ENCODE measurements at places on chromosomes 6 and 20.

GRCh38 chr6:82461536-82461935 is 97.9 kb downstream of the TPBG start:
- no peak for DNase-seq

- no peak for DNase-seq
Measured at GRCh38 chr6:25395731-25396130, 116.6 kb downstream of the CARMIL1 start.

DNA sequence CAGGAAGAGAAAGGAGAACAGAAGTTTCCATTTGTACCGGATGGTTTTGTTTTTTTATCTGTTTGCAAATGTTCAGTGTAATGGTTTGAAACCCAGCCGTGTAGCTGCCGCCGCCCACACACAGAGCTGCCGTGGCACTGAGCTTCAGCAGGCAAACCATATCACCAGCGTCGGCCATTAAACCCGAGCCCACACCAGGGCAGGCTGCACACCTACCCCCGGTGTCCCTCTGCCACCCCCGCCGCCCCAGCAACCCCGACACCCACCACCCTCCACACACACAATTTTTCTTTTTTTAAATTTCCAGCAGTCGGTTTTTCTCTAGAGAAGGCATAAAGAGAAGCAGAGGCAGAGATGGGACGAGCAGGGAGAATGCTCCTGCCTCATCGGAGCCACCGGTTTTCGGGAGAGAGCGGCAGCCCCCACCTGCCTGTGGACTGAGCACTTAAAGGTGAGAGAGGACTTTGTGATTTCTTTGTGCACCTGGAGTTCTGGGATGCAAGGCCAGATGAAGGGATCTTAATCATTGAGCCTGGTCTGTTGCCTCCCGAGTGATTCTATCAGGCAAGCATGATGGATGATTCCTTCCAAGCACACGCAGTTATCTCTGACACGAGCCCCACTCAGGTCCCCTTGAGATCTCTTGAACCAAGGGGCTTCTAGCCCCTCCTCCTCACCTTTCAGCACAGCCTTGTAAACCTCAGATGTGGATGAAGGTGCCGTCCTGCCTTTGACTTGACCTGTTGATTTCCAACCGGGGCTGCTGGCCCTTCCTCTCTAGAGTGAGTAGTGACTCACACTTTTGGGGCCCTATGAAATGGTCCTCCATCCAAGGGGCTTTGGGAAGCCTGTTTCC is 17.5 kb upstream of the ZNF831 start:
- no peak for DNase-seq

GRCh38 chr6:39493777-39494176 is 171.3 kb upstream of the KCNK16 start:
- DNase-seq, result no peak

DNA sequence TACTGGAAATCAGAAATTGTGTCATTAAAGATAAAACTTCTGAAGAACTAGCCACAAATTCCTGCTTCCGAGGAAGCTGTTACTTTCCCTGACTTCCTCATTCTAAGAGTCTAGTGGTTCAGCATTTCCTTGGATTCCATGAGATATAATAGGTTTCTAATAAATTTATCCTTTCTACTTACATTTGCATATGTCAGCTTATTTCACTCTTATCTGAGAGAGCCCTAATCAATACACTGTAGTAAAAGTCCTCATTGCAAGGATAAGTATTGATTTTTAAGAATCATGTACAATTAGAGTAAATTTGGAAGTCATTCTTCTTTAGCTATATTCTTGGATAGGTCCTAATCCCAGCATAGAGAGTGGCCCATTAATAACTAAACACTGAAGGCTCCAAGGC is 16.9 kb upstream of the THEMIS start:
- DNase-seq, result no peak

GRCh38 chr6:4727671-4728435 is 48.4 kb upstream of the CDYL start:
- DNase-seq, result no peak

- no peak for DNase-seq
Measured at GRCh38 chr6:73395875-73396274, 1.2 kb downstream of the DDX43 start.

GRCh38 chr6:39688494-39688893 is 36.7 kb downstream of the KIF6 start:
- DNase-seq, result peak; percentile 10

DNA sequence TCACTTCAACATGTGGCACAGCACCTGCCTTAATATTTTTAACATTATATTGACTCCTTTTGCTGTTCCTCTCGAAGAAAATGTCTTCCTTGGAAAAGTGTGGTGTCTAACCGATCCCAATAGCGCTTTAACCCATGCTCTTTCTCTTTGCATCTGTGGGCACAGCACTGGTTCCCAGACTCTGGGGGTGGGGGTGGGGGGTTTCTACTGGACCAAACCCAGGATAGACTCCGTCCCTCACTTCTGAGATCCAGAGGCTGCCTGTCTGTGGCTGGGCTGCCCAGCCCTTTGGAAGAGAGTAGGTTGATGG is 3.9 kb upstream of the ZNF292 start:
- no peak for DNase-seq

- no peak for DNase-seq
Measured at GRCh38 chr6:7812623-7813022, 86.7 kb downstream of the BMP6 start.

DNA sequence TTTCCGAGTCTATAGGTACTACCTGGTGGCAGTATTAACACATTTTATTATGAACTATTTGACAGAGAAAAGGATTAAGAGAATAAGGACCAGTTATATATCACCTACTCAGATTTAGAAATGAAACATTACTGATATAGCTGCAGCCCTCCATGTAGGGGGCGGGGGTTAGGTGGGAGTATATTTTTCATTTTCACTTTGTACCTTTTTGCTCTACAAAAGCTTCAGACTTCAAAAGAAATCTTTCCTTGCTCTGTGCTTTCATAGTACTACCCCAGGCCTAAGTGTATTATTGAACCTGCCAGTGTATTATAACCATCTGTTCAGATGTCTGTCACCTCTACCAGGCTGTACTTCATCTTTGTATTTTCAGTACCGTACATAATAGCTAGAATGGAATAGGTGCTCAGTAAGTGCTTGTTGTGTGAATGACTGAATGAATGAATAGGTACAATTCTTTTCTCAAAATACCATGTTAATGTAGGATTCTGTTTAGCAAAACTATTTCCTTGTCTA is 43.0 kb downstream of the CDKAL1 start:
- no peak for DNase-seq

GRCh38 chr6:47922391-47922790 is 140.6 kb downstream of the OPN5 start:
- no peak for DNase-seq

DNA sequence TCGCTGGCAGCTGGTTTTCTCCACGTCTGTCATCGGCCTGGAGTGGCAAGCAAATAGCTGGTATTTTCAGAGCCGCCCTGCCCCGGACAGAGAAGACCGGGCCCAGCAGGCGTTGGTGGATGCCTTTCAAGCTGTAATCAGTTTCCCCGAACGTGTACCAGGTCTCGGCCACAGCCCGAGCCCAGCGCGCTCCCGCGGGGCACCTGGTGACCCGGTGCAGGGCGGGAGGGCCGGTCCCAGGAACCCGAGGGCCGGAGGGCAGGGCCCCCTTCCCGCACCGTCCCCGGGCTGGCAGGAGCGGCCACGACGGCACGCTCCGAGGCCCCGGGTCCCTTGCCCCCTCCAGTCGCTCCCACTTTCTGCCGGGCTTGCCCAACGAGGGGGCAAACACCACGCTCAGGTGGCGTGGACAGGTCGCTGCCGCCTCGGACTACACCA is 348 bp upstream of the PYGB start:
- no peak for DNase-seq

GRCh38 chr6:148529010-148529409 is 186.4 kb downstream of the SASH1 start:
- DNase-seq, result no peak

- DNase-seq, result peak; percentile 37
Measured at GRCh38 chr6:5219011-5219691, 41.6 kb downstream of the LYRM4 start.

- no peak for DNase-seq
Measured at GRCh38 chr20:35893942-35894341, 60.4 kb downstream of the SCAND1 start.

DNA sequence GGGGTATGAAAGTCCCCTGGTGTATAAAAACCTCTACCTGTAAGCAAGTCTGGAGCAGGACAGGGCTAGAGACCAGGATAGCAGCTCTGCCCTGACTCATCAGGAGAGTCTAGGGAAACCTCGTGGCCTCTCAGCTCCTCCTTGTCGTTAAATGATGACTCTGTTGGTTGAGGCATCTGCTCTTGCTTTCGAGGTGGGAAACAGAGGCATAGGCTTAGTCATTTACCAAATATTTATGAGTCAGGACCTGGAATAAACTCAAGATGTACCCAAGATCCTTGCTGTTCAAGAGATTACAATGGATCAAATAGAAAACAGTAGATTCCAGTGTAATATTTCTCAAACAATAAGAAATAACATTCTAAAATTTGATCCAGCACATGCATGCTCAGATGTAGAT is 5.5 kb downstream of the MANBAL start:
- DNase-seq, result peak; percentile 100

- DNase-seq, result no peak
Measured at GRCh38 chr6:156752666-156753301, 24.4 kb upstream of the ARID1B start.

DNA sequence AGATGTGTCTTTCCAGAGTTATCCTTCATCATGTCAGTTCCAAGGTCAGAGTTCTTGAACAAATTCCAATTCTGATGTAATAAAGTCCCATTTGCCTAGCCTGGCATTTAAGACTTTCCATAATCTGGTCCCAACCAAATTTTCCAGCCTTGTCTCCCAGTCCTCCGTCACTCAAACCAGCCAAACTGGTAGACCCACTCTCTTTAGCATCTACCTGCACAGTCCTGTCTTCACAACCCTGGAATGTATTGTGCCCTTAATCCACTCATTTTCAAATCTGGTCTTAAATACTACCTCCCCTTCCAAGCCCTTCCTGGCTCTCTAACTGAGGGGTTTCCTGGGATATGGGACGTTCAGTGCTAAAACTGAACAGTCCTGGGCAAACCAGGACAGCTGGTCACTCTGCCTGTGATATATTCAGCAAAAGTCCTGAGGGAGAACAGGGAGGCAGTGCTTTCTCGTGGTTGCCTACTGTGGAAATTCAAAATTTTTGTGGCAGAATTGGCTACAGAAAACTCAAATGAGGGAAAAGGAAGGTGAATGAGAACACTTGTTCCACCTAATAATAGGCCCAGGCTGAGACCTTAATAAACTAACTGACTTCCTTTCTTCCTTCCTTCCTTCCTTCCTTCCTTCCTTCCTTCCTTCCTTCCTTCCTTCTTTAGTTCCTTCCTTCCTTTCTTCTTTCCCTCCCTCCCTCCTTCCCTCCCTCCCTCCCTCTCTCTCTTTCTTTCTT is 10.8 kb upstream of the AKAP7 start:
- no peak for DNase-seq

- DNase-seq, result no peak
Measured at GRCh38 chr20:14984768-14985622, 647.6 kb upstream of the FLRT3 start.

DNA sequence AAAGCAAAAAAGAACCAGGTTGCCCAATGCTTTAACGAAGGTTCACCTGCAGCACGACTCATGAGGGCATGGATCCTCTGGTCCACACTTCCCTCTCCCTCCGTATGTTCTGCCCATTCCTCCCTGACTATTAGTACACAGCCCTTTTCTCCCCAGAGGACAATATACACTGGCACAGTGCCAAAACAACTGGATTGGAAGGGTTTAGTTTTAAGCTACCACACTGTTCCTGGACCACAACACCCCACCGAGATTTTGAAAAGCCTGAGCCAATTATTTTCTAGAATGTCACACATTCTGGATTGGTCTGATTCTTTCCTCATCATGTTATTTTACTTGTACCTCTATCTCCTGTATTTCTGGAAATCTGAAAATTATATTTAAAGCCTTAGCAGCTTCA is 2.9 kb upstream of the AKAP7 start:
- DNase-seq, result no peak

DNA sequence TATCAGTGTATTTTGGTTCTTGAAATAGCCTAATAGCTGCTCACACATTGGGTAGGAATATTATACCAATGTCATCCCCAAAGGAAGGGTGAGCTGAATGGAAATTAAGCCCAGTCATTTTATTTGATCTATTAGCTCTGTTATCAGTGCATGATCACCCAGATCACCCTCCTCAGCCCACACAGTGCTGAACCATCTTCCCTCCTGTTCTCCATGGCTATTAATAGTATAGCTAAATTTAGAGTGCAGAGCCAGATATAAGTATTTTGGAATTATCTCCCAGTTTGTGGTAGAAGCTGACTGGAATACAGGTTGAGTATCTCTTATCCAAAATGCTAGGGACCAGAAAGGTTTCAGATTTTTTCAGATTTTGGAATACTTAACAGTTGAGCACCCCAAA is 45.4 kb downstream of the KCTD20 start:
- no peak for DNase-seq

- no peak for DNase-seq
Measured at GRCh38 chr20:51902933-51903332, 100.6 kb upstream of the SALL4 start.

DNA sequence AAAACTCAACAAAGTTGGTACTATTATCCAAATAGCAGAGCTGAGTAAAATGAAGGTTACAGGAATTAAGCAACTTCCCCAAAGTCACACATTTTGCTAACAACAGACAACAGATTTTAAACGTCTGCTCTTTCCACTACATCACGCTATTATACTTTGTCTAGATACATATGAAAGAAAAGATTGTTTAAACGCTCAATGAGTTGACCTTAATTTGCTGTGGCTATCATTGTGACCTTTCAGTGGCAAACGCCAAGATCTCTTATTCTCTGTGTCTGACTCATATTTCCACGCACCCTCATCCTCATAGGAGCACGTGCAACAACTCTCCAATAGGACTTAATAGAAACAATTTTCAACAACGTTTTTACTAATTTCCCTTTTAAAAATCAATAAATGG is 540.1 kb downstream of the MAFB start:
- no peak for DNase-seq

DNA sequence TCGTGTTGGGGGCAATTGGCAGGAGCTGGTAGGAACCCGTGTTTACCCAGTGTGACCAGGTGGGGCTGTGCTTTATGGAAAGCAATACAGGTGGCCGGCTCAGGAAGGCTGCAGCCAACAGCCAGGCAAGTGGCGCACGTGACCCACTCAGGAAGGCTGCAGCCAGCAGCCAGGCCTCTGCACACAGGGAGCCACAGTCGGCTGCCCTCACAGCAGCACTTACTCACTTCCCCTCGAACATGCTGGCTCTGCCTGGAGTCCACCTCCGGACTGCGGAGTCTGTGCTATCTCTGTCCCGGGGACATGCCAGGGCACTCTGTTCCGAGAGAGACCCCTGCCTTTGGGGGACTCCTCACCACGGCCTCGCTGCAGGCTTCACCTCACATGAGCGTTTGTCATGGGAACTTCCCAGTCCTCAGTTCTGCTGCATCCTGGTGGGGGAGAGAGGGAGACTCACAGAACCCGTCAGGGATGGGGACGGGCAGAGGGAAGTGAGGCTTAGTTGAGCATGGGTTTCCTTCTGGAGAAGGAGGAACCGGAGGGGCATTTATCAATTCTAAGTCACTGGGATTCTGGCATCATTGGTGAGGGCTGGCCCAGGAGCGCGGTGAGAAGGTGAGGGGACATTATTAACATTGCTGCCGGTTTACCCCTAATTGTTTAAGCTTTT is 76.8 kb downstream of the TTLL2 start:
- no peak for DNase-seq

GRCh38 chr6:122726649-122727048 is 52.9 kb upstream of the FABP7 start:
- peak; percentile 22 for DNase-seq

All from EL (cell line).